ENCODE measurements at places on chromosomes 12 and 14.

DNA sequence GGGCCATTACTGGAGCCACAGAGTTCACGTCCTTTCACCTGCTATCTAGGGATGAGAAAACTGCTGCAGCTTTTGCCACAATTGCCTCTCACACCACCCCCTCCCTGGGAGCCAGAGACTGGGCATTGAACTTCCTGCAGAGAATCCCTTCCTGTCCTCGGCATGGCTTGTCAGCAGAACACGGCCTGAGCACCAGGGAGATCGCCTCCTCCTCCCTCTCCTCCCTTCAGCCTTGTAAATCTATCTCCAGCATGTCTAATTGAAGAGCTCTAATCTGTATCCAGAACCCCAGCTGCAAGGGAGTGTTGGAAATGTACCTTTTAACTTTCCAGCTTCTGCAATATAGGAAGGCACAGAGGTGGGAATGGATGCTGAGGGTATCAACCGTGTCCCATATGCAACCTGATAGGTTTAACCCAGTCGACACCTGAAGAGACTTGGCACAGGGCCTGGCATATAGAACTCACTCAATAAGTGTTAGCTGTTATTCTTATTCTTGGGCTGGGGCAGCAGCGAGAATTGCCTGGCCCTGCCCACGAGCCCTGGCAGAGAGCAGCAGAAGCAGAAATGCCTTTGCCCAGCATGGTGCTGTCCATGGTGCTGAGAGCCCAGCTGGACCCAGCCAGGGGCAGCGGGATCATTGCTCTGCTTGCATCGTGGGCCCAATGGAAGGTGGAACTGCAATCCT, 26.8 kb downstream of the TMEM63C start:
- DNase-seq, result no peak

GRCh38 chr12:5586201-5586600, 154.3 kb downstream of the NTF3 start:
- no peak for DNase-seq

GRCh38 chr12:96882862-96883261, 24.2 kb upstream of the NEDD1 start:
- DNase-seq, result no peak

DNA sequence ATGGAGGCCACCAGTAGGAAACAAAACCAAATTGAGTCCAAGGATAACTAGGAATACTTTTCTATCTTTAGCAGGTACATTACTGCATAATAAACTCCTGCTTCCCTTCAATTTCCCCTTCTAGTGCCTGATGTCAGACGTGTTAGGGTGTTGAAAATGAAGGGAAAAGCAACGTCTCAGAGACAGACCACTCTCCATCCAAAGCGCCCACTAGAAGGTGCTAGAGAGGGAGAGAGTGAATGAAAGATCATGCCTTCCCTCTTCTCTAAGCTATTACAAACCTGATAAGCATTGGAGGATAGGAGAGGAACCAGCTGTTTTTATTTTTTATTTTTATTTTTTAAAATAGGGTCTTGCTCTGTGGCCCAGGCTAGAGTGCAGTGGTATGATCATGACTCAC, 64.1 kb downstream of the ZNF641 start:
- DNase-seq, result no peak

- no peak for DNase-seq
Measured at GRCh38 chr14:45028107-45028626, 55.7 kb upstream of the PRPF39 start.

GRCh38 chr14:29548948-29549370, 378.7 kb downstream of the PRKD1 start:
- peak; percentile 5 for DNase-seq

DNA sequence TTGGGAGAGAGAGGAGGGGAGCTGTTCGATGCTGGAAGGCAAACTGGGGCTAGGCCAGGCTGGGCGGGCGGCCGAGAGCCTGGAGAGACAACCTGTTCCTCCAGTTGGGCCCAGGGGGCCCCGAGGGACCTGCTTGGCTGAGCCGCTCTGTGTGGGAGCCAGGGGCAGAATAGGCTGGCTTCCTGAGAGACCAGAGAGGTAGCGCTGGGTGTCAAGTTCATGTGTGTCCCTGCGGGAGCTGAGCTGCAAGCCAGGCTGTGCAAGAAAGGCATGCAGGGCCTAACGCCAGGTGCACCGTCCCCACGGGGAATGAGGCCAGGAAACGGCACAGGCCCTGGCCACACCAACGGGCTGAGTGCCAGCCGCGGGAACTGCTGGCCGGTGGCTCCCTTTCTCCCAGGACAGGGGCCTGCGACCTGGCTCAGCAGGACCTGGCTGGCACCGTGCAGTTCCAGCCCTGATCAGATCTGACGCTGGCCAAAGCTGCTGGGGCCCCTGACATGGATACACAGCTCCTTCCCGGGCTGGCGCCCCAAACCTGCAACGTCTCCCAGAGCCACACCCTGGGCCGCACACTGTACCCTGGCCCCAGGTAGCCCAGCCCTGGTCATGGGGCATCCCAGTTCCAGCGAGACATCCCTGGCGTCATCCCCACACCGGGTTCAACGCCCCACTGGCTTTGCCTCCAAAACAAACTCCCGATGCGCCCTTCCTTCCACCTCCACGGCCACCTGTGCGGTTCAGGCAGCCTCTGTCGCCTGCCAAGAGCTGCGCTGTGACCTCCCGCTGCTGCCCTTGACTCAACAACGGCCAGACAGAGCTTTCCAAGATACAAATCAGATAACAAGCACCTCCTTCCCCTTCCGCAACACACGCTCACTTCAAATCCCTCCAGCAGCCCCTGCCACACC, 65.0 kb downstream of the RFLNA start:
- DNase-seq, result no peak
